ENCODE measurements at places on chromosomes 12 and 14. TPM values are rescaled to one million over a fixed set of nuclear protein-coding genes. Genes with fewer than 3 reads are reported as not detected.

The CLEC2D gene
- total RNA-seq: 6.2 TPM

DNA sequence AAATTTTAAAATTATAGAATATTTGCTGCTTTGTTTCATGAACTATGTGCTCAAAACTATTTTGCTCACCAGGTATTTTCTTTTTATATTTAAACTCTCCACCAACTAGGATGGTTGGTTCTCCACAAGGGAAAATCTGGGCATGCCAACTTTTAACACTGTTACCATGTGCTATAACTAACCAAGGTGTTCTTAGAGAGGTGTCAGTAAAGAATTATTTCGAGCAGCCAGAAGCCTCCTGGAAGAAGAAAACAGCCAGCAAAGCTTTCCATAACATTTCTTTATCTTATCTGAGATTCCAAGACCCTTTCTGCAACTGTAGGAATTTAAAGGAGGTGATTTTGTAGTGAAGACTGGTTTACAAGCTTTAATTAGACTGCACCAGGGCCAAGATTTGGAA lies 97.3 kb downstream of the PRICKLE1 start:
- no peak for DNase-seq

The SLCO1A2 gene
- total RNA-seq: 4.4 TPM

The DLST gene
- total RNA-seq: 111 TPM

GRCh38 chr12:3431686-3432085 lies 59.3 kb upstream of the PRMT8 start:
- DNase-seq: no peak

The IL25 gene
- not detected for total RNA-seq

The PPP1R3E gene
- total RNA-seq: 4.4 TPM

DNA sequence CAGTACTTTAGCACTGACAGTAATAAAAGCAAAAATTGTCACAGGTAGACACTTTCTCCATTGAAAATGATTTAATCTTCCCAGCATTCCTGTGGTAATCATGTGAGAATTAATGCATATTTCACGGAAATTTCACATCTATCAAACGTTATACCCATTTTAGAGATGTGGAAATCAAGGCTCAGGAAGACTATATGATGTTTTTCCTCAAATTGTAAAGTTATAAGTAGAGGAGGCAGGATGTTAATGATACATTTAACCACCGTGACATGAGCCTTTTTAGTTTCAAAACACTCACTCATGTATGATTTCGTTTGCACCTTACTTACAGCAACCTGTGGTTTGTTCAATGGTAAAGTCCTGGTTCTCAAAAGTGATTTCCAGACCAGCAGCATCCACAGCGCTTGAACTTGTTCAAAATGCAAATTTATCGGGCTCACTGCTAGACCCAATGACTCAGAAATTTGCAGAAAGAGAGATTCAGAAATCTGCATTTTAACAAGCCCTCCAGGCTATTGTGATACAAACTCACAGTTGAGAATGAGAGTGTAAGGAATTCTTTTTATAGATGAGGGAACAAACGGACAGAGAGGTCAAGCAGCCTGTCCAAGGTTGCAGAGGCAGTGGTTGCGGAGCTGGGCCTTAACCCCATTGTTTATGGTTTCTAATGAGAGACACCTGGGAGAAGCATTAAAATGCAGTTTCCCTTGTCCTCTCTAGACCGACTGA lies 654.8 kb upstream of the TBX3 start:
- no peak for DNase-seq

DNA sequence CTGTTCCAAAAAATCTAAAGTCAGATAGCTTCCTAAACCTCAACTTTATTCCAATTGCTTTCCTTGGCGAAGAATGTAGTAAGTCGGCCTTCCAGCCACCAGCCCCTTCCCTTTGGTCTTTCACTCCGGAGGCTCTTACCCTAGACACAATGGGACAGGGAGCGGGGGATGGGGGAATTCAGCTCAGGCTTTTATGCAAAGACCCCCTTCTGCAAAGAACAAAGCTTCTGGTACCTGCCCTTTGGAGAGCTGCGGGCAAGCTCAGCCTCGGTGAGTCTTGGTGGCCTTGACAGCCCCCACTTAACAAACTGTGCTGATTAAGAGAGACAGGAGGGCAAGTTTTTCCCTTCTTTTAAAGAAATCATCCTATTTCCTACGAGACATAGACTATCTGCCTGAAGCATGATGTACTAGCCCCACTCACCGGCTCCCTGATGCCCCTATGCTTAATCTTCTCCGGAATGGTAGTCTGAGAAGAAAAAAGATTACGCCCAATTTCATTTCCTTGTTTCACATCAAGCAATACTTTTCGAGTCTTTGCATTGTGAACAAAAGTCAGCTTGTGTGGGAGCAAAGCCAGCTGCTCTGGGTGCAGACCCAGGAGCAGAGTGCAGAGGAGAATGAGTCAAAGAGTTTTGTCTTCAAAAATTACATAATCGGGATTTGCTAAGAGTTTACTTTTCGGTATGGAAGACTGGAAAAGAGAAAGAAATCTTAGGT lies 1.5 kb upstream of the NANOG start:
- peak; percentile 61 for DNase-seq

The ESPL1 gene
- total RNA-seq: 52.7 TPM

DNA sequence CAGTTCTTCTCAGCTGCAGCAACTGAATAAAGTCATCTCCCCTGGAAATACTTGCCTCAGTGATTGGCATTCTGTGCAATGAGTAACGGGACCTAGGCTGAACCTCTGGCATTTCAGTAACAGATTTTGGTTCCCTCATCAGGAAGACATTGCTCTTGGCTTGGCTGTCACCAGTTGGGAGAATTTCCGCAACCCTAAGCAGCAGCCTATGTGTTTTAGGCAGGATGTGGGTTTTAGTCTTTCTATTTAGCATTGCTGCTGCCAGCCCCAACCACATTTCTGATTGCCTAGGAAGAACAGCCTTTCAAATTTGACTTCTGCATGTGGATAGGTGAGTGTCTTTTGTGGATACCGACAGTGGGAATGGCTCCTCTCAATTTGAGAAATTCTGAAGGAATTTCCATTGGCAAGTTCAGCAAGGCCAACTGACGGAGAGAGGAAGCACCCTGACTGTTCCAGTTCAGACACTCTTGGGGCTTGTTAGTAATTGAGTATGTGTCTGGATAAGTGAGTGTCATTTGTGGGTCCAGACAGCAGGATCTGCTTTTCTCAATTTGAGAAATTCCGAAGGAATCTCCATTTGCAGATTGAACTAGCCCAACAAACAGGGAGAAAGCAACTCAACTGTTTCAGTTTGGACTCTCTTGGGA lies 19.0 kb upstream of the CLEC2A start:
- DNase-seq: no peak

- no peak for DNase-seq
These were observed 143.7 kb downstream of the AACS start for GRCh38 chr12:125208942-125209341.

Data from H1 (cell line).